ENCODE measurements at places on chromosomes 2 and 18. TPM values are rescaled to one million over a fixed set of nuclear protein-coding genes. Genes with fewer than 3 reads are reported as not detected.

The CREB1 gene
- 58.9 TPM for total RNA-seq

The BMP10 gene
- total RNA-seq: not detected

The SEPTIN10 gene
- 49.8 TPM for total RNA-seq

The EHBP1 gene
- total RNA-seq: 19.0 TPM

The HAUS1 gene
- total RNA-seq: 13.3 TPM

The OR6B2 gene
- not detected for total RNA-seq

The TMEM37 gene
- total RNA-seq: 1.0 TPM

The NEU2 gene
- total RNA-seq: not detected

The ANKRD30BL gene
- not detected for total RNA-seq

The HOXD13 gene
- total RNA-seq: not detected

The FIGN gene
- total RNA-seq: 16.5 TPM

The NTSR2 gene
- total RNA-seq: not detected

The TDRD15 gene
- total RNA-seq: not detected

The SPC25 gene
- total RNA-seq: 0.51 TPM

The LOXHD1 gene
- total RNA-seq: 0.32 TPM

The IL36A gene
- total RNA-seq: not detected

The CD28 gene
- total RNA-seq: 1.3 TPM

The NCKAP5 gene
- total RNA-seq: 7.0 TPM

The STEAP3 gene
- total RNA-seq: 38.5 TPM

The CASP10 gene
- total RNA-seq: 5.8 TPM

DNA sequence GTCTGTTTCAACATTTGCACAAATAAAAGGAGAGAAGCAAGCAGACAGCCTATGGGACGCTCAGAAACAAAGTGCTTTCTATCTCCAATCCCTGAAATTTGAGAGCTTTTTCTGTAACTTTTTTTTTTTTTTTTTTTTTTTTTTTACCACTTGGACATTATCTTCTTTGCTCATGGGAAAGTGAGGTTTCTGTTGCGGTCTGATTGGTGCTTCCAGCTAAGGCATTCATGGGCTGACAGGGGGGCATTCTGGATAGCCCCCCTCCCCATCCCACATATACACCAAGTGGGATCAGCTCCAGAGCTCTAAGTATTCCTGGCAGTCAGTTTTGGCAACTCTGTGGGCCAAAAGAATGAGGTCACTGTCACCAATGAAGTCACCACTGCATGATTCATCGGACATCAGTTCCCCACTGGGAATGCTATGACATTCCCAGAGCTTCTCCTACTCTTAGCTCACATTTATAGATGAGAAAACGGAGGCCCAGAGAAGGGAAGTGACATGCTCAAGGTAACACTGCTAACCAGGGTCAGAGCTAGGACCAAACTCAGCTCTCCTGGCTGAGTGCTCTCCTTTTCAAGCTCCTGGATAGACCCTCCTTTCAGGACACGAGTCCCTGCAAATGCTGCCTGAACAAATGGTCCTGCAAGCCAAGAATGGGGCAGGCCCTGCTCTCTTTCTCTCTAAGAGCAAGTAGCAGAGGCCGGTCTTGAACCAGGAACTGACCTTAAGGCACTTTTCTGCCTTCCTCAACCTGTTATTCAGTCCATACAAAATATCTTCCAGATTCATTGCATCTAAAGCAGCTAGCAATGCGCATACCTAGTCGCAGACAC, 61.3 kb downstream of the TMEM247 start:
- peak; percentile 78 for DNase-seq

GRCh38 chr2:43269706-43270105, 43.3 kb upstream of the ZFP36L2 start:
- DNase-seq: peak; percentile 61

DNA sequence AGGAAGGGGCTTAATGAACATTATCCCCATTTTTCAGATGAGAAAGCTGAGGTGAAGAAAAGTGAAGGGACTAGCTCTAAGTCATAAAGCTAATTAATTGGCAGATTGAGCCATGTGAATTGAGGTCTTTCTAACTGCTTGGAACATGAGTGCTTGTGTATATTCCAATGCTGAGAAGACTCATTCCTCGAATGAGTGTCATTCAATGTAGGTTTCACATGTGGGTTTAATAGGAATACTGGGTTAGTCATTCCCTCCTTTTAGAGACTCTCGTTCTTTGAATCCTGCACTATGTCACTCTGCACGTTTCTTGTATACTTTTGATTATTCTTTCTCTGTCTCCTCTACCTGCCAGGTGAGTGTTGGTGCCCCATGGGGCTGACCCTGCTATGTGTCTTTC, 218.2 kb downstream of the HRH4 start:
- DNase-seq: no peak

DNA sequence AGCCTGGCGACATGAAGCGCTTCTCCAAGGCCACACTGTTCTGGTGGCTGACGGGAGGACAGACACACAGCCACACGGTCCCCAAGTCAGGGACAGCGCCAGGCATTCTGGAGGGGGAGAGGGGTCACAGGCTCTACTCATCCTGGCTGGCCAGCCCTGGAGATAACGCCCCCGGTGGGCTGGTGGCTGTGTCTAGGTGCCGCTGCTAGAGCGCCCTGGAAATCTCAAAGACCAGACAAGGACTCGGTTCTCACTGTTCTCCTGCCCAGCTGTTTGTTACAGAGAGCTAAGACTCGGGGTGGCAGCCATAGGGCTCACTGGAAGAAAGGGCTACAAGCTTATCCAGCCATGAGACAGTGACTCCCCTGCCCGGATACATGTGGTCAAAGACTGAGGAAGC, 72.0 kb downstream of the KCNF1 start:
- no peak for DNase-seq

GRCh38 chr2:181779288-181780021, 99.1 kb upstream of the NEUROD1 start:
- DNase-seq: no peak

- no peak for DNase-seq
Measured at GRCh38 chr2:127859712-127860085, 1.7 kb upstream of the POLR2D start.

DNA sequence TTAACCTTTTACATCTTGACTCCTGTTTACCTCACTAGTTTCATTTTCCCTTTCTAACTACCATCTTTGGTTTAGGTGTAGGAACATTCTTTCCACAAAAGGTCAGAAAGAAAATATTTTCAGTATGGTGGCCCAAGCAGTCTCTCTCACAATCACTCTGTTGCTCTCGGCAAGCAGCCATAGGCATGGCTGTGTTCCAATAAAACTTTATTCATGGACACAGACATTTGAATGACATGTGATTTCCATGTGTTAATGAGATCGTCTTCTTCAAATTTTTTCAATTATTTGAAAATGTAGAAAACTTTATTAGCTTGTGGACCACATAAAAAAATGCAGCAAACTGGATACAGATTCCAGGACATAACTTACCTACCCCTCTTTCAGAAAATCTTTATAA, 109.7 kb upstream of the CNTNAP5 start:
- DNase-seq: no peak

DNA sequence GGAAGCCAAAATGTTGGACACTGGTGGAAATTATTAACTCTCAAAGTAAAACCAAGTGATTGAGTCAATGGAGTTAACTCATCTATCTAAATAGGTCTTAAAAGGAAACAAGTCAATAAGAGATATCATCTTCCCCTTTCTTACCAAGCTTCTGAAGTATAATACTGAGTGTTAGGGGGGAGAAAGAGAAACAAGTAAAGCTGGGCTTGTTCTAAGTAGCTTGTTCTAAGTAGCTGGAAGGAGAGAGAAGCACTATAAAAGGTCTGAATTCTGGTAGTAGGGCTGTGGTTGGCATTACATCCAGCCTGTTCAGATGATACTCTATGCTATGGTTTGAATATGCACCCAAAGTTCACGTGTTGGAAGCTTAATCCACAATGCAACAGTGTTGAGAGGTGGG, 26.8 kb downstream of the YES1 start:
- DNase-seq: no peak

DNA sequence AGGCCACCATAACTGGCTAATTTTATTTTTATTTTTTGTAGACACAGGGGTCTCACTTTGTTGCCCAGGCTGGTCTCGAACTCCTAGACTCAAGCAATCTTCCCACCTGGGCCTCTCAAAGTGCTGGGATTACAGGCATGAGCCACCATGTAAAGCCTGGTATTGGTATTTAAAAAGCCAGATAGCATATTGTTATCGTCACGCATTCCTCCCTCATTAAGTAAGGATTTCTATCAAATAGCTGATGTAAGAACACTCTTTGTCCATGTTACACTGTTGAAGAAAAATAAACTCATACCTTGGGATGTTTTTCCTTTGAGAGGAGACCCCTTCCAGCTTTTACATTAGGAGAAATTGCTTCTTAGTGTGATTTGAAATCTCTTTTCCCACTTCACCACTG, 39.2 kb upstream of the DARS1 start:
- DNase-seq: no peak

DNA sequence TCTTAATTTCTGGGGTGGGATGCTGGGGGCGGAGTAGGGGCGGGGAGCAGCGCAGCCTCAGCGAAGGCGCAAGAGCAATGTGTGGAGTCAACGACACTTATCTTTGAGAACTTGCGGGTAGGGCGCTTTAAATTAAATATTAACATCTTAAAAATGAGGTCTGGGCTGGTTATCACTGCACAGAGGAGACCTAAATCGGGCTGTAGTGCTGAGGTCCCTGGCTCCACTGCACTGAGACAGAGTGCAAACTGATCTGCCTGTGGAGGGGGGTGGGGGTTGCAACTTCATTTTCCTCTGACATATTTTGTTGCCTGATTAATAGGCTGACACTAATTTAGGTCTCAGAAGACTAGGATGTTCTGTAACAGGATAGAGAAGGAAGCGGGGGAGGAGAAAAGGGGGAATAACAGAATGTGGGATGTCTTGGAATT, 253.0 kb upstream of the FANCL start:
- no peak for DNase-seq

DNA sequence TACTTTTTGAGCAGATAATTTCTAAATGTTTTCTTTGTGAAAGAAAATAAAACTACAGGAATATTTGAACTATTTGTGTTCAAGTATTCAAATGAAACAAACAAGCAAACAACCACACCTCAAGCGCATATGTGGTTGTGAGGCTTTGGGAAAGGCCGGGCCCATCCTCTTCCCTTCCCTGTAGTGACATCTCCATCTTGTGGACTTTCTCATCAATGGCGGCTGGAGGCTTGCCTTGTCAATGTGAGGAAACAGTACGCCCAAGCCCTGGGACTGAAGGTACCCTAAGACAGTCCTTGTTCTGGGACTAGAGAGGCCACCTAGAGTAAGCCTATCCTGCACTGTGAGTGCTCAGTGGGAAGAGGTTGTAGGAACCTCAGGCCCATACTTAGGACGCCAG, 166.8 kb downstream of the TPGS2 start:
- no peak for DNase-seq

DNA sequence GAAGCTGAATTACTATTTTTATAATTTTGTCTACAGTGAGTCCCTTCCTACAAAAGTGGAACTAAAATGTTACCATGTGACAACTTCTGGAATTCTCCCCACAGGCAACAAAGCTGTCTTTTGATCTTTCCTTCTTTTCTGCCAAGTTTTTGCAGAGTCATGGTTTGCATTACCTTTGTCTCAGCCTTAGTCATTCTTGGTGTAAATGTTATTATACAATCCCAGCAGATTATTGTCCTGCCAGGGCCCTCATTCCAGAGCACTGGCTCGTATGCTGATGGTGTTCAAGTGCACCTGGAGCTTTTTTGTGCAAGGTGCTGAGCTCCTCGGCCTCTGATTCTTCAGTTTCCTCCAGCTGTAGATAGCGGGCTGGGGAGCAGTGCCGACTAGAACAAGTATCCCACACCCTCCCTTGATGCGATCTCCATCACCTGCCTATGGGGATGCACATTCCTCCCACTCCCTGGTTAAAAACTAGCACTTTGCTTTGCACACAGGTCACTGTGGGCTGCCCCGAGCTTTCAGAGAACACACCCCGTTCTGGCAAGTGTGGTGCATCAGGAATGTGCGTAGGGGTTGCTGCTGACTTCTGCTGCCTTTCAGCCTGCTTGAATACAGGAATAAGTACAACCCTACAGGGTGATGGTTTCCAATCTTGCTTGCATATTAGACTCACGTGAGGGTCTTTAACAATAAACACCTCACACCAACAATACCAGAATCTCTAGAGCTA, 263.6 kb downstream of the RNF144A start:
- DNase-seq: no peak

DNA sequence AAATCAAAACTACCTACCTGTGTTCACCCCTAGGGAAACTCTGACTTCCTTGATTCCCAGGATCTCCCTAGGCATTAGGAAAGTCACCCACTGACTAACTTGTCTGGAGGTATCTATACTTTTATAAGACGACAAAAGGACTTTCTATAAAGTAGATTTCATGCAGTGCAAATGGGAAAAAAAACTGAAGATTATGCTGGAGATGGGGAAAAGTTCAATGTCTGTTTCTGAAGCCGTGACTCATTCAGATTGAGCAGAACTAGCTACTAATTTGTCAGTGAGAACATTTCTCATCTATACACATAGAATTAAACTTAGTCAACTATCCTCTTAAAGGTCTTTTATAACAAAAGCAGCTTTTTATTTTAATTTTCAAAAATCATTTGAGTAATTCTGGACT, 6.0 kb downstream of the SEPTIN10 start:
- DNase-seq: no peak

DNA sequence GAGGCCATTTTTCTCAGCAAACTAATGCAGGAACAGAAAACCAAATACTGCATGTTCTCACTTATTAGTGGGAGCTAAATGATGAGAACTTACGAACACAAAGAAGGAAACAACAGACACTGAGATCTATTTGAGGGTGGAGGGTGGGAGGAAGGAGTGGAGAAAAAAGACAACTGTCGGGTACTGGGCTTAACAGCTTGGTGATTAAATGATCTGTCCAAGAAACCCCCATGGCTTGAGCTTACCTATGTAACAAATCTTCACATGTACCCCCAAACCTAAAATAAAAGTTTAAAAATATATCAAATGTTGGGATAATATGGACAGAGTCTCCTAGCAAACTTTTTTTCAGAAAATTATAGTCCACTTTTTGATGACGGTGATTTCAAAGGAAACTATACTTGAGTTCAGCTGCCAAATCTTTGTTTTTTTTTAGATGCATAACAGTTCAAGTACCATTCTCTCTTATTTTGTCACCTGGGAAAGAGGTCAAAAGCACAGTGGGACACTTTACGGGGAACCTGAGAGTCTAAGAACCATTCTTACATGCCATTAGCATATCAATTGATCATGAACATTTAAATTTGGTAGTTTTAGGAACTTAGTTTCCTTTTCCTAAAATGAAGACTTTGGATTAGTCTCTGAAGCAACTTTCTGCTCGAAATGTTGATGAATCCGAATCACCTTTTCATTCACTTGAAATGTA, 835.0 kb downstream of the NRXN1 start:
- DNase-seq: no peak

GRCh38 chr2:57941816-57942215, 104.8 kb upstream of the VRK2 start:
- DNase-seq: no peak

- no peak for DNase-seq
Measured at GRCh38 chr18:28267878-28268625, 91.1 kb upstream of the CDH2 start.

GRCh38 chr2:95024371-95024770, 1.1 kb upstream of the MAL start:
- no peak for DNase-seq

- no peak for DNase-seq
Measured at GRCh38 chr2:199870581-199870980, 19.6 kb upstream of the FTCDNL1 start.

- no peak for DNase-seq
Measured at GRCh38 chr2:177723235-177723634, 330.7 kb downstream of the AGPS start.

- no peak for DNase-seq
Measured at GRCh38 chr2:186195696-186196095, 290.4 kb upstream of the ZC3H15 start.

GRCh38 chr18:47187721-47188120, 11.6 kb upstream of the IER3IP1 start:
- no peak for DNase-seq

GRCh38 chr2:64189167-64189566, 44.9 kb upstream of the PELI1 start:
- DNase-seq: no peak
